Putamen (tissue), 1 donor: ENCODE measurements at places on chromosomes 4 and X.

- DNase-seq, result no peak
These were observed 193.0 kb upstream of the LCORL start for GRCh38 chr4:18214411-18215055.

DNA sequence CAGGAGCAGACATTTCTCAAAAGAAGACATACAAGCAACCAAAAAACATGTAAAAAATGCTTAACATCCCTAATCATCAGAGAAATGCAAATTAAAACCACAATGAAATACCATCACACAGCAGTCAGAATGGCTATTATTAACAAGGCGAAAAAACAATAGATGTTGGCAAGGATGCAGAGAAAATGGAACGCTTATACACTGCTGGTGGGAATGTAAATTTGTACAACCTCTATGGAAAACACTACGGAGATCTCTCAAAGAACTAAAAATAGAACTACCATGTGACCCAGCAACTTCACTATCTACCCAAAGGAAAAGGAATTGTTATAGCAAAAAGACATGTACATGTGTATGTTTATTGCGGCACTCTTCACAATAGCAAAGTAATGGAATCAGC is 71.5 kb downstream of the PPP4R3C start:
- no peak for DNase-seq

GRCh38 chr4:75004755-75005668 is 72.1 kb downstream of the PARM1 start:
- DNase-seq, result no peak

GRCh38 chr4:117376692-117377091 is 291.3 kb upstream of the TRAM1L1 start:
- no peak for DNase-seq

GRCh38 chrX:49237060-49237459 is 1.8 kb downstream of the CCDC22 start:
- DNase-seq, result no peak

DNA sequence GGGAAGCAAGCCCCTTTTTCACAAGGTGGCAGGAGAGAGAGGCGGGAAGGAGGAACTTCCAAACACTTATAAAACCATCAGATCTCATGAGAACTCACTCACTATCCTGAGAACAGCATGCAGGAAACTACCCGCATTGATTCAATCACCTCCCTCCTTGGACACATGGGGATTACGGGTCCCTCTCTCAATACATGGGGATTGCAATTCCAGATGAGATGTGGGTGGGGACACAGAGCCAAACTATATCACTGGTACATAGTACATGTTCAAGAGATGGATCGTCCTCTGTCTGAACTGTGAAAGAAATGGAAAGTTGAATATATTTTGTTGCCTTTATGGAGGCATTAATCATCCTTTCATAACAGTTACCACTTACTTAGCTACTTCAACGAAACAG is 12.8 kb downstream of the EREG start:
- DNase-seq, result no peak

DNA sequence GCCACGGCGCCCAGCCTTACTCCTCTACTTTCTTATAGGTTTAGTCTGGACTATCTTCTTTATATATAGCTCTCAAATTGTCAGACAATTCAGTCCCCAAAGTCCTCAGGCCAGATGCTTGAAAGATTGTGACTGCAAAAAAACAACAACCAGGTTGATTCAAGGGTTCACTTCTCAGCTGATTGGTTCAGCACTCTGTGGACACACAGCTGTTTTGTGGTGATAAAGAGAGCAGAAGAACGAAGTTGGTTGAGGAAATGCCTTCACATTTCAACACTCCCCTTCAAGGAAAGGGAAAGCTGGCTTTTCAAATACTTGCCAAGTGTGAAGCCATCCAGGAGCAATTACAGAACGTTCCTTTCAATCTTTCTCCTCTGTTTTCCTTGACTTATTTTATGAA is 166.8 kb downstream of the SHROOM3 start:
- no peak for DNase-seq

DNA sequence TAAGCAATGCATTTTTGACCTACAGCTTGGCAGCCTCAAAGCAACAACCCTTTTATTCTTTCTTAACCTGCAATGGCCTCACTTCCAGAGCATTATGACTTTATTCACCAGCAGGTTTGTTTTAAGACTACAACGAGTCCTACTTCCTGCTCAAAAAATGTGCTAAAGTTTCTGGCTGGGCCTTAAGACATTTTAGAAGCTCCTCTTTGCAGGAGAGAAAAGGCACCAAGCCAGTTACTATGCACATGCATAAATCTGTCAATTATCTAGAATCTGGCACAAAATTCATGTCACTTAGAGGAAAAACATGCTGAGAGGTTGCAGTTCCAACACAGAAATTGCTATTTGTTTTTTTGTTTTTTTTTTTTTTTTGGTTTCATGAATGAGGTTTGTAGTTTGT is 223.0 kb upstream of the EPHA5 start:
- DNase-seq, result no peak

- no peak for DNase-seq
These were observed 66.2 kb downstream of the VCX3A start for GRCh38 chrX:6468706-6469105.

DNA sequence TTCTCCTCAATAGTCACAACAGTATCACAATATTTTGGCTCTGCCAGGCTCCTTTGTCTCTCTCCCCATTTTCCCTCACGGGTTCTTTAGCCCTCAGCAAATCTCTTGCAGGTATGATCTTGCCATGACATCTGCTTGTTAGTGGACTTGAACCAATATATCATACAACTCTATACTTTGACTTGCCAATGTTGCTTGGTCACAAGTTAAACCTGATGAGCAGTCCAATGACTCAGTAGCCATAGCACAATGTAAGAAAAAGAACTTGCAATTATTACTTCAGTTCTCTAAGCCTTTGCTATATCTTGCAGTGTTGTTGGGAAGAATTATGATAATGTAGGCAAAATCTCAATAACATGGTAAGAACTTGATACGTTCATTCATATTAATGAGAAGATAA is 174.6 kb upstream of the NRK start:
- no peak for DNase-seq

- DNase-seq, result no peak
These were observed 17.4 kb downstream of the CD40LG start for GRCh38 chrX:136665258-136665900.

DNA sequence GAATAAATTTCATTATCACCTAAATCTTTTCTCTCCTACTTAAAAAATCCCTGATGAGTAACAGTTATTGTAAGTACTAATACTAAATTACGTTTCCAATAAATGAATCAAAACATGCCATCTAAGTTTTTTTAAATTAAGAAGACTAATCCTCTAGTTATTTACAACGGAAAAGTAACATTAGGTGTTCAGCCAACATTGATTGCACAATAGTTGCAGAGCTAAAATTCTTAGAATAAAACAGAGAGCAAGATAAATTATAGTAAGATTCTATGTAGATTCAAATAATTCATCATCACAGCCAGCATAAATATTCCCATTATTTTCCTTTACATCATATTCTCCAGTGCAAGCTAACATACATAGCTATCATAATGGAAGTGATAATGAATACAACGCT is 139.2 kb downstream of the HDX start:
- no peak for DNase-seq

DNA sequence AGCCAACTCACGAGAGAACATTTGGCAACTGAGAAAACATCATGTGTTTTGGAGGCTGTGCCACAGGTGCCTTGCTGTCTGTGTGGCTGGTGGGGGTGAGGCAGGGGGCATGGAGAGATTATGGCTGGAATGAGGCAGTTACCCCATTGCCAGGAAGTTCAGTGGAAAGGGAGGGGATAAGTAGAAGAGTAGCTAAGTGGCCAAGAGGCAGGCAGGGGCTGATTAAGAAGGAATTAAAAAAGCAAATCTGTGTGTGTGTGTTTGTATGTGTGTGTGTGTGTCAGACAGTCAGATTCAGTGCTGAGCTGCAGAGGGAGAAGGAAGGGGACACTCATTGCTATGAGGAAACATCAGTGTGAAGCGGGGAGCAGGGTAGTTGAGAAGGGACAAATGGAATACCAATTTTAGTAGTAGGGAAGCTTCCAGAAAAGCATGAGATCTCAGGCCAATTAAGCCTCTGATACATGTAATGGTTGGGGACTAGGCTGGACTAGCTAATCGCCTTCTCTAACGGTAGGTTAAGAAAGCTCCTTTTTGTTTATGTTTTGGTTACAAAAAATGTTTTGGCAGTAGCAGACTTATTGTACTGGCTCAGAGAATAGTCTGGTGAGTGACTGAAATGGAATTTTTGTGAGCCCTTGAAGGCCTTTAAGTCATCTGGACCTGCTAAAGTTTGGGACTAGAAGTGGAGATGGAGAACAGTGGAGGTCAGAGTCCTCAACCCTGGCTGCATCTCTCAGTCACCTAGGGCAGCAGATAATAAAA is 18.5 kb downstream of the TMEM164 start:
- no peak for DNase-seq

DNA sequence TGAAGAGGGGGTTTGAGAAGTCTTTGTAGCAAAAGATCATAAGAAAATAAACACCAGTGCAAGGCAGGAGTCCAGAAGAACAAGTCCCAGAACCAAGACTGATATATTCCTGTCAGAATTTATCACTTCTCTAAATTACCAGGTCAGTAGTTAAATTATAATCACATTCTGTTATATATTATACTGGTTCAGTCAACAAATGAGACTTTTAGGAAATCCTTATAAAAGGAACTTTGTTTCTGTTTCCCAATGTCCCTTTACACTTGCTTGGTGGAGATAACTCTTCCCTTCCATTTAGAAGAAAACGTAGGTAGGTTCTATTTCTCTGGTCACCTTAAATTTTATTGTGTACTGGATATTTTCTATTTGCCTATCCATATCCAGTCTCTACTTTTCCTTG is 21.1 kb downstream of the GBA3 start:
- DNase-seq, result no peak

DNA sequence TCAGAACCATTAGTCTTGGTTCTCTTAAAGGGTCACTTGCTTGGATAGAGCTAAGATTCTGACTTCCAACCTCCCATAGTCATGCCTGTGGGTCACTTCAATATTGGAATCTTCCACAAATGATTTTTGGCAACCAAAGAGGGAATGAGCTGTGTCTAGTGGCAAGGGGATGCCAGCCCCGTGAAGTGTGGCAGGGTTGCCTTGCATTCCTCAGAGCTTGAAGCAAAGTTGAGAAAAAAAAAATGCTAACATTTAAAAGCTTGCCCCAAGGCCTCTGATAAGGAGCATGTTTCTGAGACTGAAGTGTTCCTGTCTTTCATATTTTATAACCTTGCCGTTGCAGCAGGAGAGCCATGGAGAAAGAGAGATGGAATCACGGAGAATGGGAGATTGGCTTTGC is 120.2 kb downstream of the PAPSS1 start:
- no peak for DNase-seq
